ENCODE measurements at places on chromosomes 5 and 9.
A peak's percentile ranks its signal among the peaks of the same experiment; 100 is the strongest.

GRCh38 chr5:164580155-164580554 is 1074.7 kb downstream of the MAT2B start:
- DNase-seq = no peak

DNA sequence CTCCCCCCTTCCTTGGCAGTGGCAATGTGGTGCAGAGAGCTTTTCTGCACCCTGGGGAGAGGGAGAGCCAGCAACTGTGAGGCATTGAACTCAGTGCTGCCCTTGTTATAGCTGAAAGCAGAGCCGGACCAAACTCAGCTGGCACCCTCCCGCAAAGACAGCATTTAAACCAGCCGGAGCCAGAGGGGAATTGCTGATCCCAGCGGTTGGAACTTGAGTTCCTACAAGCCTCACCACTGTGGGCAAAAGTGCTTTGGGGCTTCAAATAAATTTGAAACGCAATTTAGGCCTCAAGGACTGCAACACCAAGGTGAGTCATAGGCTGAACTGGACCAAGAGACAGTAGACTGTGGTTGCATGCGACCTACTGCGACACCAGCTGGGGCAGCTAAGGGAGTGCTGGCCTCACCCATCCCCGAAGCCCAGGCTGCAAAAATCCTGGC is 207.6 kb upstream of the CDKN2B start:
- no peak for DNase-seq

DNA sequence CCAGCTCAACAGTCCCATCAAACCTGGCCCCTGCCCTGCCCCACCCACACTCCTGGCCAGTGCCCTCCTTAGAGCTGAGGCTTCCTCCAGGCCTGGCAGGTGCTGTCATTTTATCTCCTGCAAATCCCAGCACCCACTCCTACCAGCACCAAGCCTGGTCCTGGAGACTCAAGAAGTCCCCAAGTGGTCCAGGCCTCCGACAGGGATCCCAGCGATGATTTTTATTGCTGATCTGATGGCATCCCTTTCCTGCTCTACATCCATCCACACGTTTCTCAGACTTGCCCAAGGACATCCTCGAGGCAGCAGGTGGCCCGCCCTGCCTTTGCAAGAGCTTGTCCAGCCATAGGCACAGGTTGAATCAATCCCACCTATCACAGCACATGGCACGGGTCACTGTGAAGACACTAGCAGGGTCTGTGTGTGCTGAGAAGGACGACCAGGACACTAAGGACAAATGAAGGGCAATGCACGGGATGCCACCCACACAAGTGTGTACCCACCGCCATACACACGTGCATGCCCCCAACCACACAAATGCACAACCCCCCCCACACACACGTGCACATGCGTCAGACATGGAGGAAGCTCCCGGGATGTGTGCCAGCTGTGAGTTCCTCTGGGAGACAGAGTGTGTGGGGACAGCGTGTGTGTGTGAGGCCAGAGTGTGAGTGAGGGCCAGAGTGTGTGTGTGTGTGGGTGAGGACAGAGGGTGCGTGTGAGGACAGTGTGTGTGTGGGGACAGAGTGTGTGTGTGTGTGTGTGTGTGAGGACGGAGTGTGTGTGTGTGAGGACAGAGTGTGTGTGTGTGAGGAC is 62.4 kb upstream of the UBAC1 start:
- no peak for DNase-seq

- DNase-seq = no peak
These were observed 42.6 kb upstream of the NPR3 start for GRCh38 chr5:32668552-32668951.

GRCh38 chr9:134546746-134547145 is 94.9 kb upstream of the COL5A1 start:
- no peak for DNase-seq

- DNase-seq = no peak
These were observed 24.0 kb downstream of the ABL1 start for GRCh38 chr9:130858739-130859705.

DNA sequence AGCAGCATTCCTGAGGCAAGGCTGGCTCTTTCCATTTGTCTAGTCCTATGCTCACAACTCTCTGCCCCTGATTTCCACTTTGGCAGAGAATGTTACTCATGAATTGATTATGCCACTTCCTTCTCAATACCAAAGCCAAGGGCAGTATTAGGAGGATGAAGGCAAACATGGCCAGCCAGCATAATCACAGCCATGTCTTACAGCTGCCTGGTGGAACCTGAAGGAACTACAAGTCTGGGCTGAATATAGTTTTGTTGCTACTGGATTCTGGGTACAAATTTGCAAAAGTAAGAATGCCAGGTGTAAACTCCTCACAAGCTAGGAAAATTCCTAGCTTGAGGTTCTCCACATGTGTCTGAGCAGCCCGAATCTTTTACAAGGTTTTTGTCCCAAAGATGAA is 4.2 kb downstream of the SIL1 start:
- peak; percentile 27 for DNase-seq
